Ovary (tissue), 10 donors: ENCODE measurements at places on chromosomes 2 and 18. TPM values are rescaled to one million over a fixed set of nuclear protein-coding genes. Genes with fewer than 3 reads are reported as not detected.

Gene MEIS1
- 163 TPM for total RNA-seq

Gene ITM2C
- total RNA-seq, result 53.2 TPM

Gene MSTN
- not detected for total RNA-seq

Gene CDH7
- not detected for total RNA-seq

Gene CPS1
- 4.9 TPM for total RNA-seq

Gene SPATA3
- total RNA-seq, result not detected

Gene ABCG8
- not detected for total RNA-seq

Gene TXNDC2
- 0.91 TPM for total RNA-seq

Gene WDR75
- 41.3 TPM for total RNA-seq

Gene OSR1
- 5.5 TPM for total RNA-seq

Gene POTEC
- total RNA-seq, result not detected

Gene TXNL1
- 65.0 TPM for total RNA-seq

Gene GPAT2
- total RNA-seq, result 1.6 TPM

Gene SF3B6
- 70.2 TPM for total RNA-seq
